Bone marrow (tissue), 2 donors: ENCODE measurements at places on chromosomes 3 and 15.

GRCh38 chr3:141482245-141482922 is 4.4 kb upstream of the RASA2 start:
- no peak for DNase-seq

DNA sequence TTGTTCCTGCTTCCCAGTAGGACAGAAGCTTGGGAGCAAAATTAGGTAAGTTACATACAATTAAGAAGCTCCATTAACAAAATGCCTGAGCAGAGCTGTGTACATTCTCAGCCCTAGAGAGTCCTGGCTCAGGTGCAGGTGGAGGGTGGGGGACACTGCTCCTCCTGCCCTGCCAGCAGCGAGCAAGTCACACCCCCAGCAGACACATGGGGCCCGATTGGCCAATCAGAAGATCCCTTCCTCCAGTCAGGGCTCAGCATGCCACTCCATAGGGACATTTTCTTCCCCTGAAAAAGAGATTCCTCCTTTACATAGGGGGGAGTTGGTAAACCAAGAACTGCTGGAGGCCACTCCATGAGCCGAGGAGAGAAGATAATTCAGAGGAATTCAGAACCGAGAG is 62.1 kb downstream of the PLXNA1 start:
- DNase-seq, result no peak

DNA sequence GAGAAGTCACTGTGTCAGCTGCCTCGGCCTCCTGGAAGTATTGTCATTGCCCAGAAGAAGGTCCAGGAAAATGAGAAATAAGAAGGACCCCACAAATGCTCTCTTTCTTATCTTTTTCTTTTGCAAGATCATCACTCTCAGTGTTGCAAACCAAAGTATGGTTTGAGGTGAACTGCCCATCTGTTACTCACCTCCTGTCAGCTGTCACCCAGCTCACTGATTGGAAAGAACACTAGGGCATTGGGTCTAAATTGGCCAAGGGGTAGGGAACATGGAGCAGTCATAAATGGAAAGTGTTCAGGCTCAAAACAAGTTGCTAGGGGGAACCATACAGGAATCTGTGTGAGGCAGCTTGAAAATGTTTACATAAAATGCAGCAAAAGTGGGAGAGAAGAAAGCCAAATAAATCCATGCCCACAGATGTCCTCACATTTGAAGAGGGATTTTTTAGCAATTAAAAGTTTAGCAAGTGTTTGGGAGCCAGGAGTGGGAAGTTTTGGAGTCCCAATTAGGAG is 431.2 kb upstream of the THBS1 start:
- DNase-seq, result no peak

DNA sequence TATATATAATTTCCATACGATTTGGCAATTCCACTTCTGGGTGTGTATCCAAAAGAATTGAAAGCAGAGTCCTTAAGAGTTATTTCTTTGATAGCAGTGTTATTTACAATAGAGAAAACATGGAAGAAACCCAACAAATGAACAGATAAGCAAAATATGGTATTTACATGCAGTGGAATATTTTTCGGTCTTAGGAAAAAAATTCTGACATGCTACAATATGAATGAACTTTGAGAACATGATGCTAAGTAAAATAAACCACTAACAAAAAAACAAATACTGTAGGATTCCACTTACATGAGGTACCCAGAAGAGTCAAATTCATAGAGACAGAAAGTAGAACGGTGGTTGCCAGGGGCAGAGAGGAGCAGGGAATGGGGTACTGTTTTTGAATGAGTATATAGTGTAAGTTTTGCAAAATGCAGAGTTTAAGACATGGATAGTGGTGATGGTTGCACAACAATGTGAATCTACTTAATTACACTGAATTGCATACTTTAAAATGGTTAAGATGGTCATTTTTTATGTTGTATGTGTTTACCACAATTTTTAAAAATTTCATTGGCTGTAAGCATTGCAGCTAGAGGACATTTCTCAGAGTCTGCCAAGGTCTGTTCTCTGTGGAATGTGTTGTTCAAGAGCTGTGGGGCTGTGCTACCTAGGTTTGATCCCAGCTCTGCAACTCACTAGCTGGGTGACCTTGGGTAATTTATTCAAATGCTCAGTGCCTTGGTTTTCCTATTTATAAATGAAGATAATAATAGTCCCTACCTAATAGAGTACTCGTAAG is 122.1 kb downstream of the MEX3B start:
- DNase-seq, result no peak

DNA sequence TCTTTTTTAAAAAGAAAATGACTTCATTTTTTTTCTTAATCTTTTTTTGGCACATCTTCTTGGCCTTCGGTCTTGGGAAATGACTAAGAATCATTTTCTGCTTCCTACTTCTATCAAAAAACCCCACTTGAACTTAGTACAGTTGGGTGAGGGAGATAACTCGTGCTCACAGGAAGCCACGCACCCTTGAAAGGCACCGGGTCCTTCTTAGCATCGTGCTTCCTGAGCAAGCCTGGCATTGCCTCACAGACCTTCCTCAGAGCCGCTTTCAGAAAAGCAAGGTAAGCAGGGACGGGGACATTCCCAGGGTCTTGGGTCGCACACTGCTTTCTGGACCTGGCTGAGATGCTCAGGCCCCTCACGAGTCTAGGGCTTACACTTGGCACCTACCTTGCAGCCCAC is at the start of gene CCR4:
CCR4 (plus strand) TSS at position 235 of the 402 bp plus-strand sequence. CDS start 1,779 bp downstream, outside the sequence.
- no peak for DNase-seq

- DNase-seq, result no peak
Observed at GRCh38 chr3:99990179-99990578, 124.1 kb downstream of the FILIP1L start.

DNA sequence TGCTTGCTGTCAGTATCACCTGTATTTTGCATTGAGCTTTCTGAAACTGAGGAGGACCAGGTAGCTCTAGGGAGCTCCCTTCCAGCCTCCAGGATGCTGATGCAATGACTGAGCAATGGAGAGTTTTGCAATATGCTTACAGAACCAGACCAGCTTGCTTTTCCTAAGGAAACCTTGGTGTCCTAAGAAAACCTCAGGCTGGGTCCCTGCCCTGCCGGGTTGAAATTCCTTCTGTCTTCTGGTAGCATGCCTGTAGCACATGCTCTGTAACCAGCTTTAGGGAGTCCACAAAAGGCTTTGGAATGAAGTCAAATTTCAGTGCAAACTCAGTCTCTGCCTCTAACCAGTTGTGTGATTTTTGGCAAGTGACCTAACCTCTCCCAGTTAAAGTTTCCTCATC is 65.8 kb upstream of the GSK3B start:
- no peak for DNase-seq

DNA sequence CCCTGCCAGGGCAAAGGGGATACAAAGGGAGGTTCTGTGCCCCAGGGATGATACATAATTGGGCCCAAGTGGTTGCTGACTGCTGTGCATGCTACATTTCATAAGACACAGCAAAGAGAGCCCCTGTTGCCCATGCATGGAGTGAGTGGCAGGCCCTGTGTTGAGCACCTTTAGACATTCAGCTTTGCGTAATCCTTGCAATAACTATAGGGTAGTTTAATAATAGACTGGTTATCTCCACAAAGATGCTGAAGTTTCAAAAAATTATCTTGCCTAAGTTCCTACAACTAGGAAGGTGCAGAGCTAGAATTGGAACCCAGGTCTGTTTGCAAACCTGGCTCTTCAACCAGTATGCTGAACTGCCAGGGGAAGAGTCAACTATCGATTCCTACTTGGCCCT is 1.7 kb upstream of the OGG1 start:
- no peak for DNase-seq

DNA sequence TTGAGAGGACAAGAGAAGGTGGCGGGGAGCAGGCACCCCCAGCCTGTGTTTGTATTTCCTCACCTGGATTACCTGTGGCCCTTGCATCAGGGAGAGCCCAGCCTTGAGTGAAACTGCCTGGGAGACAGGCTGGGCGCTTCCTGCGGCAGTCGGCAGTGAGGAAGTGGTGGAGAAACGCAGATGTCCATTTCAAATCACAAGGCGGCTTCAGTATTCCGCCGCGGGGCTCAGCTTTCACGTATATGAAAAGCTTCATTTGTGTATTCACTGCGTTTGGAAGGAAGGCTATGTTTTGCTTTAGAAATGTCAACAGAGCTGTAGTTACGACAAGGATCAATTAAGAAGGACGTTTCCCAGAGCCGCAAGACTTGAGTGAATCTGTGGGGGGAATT is 167.4 kb upstream of the CTDSPL start:
- no peak for DNase-seq

- DNase-seq, result no peak
Observed at GRCh38 chr15:58523634-58524033, 91.8 kb downstream of the LIPC start.
